Eye (tissue), 1 donor: ENCODE measurements at places on chromosomes 4 and X.

GRCh38 chr4:113555868-113556267, 205.7 kb downstream of the CAMK2D start:
- DNase-seq = no peak

DNA sequence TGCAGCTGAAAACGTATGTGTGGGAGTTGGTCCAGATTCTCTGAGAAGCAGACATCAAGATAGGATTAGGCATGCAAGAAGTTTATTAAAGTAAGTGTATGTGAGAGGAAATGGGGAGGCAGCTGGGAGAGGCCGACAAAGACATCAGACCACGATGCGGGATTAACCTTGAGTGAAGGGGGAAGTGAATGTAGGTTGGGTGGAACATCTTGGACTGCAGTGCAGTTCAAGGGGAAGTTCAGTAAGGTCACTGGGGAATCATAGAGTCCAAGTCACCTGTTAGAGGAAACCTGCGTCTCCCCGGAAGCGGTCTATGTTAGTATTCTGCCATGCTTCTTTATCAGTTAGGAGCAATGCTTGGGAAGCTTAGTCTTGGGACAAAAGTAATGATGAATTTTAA, 22.0 kb downstream of the CXCL8 start:
- no peak for DNase-seq

DNA sequence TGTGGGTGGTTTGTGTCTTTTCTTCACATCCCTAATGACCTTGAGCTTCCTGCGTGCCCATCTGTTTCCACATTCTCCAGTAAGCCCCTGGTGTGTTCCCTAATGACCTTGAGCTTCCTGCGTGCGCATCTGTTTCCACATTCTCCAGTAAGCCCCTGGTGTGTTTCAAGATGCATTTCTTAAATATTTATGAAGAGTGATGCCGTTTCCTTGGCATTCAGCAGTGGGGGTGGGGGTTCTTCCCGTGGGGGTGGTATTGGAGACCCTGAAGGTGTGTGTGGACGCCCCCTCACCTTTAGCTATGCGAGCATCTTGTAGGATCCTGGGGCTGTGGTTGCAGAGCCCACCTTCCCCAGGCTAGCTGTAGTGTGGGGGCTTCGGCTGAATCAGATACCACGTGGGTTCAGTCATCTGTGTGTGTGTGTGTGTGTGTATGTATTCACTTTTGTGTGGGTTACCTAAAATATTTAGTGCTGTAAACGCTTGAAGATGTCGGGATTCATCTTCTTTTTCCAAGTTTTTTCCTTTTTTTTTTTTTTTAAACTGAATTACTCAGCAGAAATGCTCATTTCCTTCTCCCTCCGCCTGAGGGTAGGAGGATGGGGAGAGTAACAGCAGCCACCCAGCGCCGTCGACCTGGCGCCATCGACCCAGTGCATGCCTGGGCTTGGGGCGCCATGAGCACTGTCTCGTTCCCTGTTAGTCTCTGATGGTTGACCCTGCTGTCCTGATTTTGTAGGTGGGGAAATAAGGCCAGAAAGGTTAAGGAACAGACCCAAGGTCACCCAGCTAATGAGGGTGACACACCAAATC, 9.9 kb downstream of the NSG1 start:
- DNase-seq = peak; percentile 82

GRCh38 chr4:88447371-88448095, 9.4 kb upstream of the HERC5 start:
- no peak for DNase-seq

DNA sequence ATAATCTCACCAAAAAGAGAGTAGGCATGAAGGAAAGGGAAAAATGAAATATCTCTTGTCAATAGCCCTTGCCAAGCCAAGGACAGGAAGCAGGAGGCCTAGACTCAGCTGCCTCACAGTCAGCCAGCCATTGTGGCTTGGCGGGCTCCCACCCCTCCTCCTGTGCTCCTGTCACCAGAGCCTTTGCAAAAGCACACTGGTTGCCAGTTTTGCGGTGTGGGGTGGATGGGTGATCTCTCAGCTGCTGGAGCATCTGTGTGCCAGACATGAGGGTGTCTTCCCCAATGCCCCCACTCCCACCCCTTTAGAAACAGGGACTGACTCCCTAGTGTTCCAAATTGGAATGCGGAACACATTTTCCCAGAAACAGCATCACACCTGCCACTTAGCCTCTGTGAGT, 26.1 kb downstream of the ARHGEF6 start:
- DNase-seq = no peak
